ENCODE measurements at places on chromosomes 3 and 15.
A peak's percentile ranks its signal among the peaks of the same experiment; 100 is the strongest.

- DNase-seq, result no peak
Measured at GRCh38 chr3:113245761-113246161, 34.4 kb downstream of the BOC start.

DNA sequence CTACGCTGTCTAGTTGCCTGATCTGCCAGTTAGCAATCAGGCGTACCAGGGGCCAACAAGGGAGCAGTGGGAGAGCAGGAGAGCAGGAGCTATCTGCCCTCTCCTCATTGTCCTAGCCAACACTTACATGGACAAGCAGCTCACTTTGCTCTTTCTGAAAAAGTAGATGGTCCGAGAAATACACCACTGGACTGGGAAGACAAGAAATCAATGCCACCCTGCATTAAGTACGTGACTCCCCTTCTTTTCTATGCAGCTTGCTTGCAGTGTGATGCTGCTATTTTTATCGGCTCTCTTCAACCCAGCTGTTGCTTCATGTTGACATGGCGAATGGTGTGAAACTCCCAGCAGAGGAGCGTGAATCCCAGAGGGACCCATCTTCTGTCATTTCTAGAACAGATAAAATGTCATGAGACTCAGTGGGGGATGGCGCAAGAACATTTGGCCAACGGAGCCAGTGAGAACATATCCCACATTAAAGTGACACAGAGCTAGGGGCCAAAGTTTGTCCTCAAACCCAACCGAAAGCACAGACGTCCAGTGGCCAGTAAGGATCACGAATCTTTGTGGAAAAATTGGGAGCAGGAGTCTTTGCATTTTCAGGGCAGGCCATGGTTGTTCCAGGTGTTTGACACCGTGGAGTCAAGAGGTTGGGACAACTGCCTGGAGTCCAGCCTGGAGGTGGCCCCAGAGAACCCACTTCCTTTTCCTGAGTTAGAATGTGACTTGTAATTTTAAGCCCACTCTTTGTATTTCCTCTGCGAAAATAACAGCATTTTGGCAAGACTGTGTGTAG lies 53.7 kb upstream of the MEF2A start:
- no peak for DNase-seq

GRCh38 chr3:177190756-177191681 lies 6.3 kb downstream of the TBL1XR1 start:
- DNase-seq, result no peak

GRCh38 chr3:171829841-171830517 lies 13.2 kb upstream of the TMEM212 start:
- peak; percentile 81 for DNase-seq

DNA sequence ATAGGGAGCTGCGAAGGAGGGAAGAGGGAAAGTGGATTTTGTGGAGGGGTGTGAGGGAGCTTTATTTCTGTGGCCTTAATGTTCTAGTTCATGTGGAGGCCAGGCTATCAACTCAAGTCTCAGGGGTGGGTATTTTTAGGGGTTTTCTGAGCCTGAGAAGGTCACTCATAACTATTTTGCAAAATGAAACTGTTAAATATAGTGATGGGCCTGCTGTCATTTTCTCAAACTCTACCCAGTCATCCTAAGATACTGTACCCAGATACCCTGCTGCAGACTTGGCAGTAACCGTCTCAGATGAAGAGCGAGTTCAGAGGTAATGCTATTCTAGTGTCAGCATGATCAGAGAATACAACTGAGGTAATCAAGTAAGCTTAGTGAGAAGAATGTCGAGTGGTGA lies 545.0 kb upstream of the TBL1XR1 start:
- DNase-seq, result no peak

- DNase-seq, result no peak
Measured at GRCh38 chr15:71191296-71191695, 76.0 kb downstream of the THSD4 start.

- DNase-seq, result no peak
Measured at GRCh38 chr3:14725564-14726440, 50.9 kb downstream of the C3orf20 start.

DNA sequence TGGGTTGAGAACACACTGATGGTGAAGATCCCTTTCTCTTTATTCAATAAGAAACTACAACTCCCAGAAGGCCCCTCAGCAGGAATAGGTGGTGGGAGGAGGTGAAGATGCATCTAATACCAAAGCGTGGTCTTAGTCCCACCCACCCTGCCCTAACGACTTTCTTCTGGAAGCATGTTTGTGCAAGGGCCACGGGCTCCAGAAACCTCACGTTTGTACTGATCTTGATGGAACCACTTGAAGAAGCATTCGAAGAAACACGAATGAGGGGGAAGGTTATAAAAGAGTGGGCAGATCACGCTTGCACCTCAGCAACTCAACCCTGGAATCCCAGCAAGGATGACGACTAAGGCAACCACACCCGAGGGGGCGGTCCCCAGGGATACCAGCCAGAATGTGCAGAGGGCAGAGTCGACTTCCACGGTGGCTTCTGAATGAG lies 10.6 kb upstream of the SLC25A36 start:
- DNase-seq, result no peak

DNA sequence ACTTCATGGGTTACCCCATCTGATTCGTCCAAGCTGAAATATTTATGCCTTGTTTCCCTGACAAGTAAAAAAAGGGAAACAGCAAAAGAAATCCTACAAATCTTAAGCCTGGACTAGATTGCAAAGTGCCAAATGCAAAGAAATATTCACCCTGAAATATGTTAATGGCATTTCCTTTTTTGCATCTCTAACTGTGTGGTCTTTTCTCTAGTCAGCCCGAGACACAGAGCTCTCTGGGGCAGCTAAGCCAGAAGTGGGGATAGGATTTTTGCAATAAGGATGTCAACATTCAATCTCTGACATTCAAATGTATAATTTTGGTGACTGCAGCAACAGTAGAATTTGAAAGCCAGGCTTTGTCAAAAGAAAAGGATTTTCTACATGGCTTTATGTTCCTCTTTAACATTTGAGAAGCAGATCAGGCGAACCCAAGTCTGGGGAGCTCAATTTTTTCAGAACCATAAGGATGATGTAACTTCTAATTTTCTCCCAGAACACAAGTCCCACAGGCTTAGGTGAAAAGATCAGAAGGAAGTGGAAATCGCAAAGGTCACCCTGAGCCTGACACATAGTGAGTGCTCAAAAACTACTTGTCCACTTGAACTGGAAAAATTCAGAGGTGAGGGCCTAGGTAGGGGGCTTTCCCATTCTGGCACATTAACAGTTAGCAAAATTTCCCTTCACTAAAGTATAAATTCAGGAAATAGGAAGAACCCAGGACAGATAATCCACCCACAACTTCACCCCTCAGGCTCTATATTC lies 28.2 kb upstream of the KCNMB3 start:
- no peak for DNase-seq

GRCh38 chr15:101180620-101181307 lies 71.1 kb downstream of the CHSY1 start:
- no peak for DNase-seq

- no peak for DNase-seq
Measured at GRCh38 chr3:169404520-169404890, 259.0 kb downstream of the MECOM start.

GRCh38 chr3:142723968-142724681 lies at the start of gene TRPC1:
TRPC1 (plus strand) TSS chr3:142724034; CDS start chr3:142724560, 526 bp downstream.
- DNase-seq, result peak; percentile 86

GRCh38 chr15:89998141-89998661 lies 2.9 kb upstream of the ZNF710 start:
- DNase-seq, result peak; percentile 33

DNA sequence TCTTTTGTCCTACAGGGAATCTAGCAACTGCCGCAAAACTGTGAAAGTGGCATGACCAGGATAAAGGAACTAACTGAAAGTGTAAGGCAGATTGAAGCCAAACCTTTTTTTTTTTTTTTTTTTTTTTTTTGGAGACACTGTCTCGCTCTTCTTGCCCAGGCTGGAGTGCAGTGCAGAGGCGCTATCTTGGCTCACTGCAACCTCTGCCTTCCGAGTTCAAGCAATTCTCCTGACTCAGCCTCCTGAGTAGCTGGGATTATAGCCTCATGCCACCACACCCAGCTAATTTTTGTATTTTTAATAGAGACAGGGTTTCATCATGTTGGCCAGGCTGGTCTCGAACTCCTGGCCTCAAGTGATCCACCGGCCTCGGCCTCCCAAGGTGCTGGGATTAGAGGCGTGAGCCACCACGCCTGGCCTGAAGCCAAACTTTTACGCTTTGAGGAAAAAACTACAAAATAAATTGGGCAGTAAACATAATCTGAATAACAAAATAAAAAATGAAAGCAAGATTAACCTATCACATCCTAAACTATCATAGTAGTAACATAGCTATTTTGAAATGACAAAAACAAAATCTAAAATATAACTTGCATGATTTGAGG lies 9.7 kb downstream of the SLTM start:
- no peak for DNase-seq

DNA sequence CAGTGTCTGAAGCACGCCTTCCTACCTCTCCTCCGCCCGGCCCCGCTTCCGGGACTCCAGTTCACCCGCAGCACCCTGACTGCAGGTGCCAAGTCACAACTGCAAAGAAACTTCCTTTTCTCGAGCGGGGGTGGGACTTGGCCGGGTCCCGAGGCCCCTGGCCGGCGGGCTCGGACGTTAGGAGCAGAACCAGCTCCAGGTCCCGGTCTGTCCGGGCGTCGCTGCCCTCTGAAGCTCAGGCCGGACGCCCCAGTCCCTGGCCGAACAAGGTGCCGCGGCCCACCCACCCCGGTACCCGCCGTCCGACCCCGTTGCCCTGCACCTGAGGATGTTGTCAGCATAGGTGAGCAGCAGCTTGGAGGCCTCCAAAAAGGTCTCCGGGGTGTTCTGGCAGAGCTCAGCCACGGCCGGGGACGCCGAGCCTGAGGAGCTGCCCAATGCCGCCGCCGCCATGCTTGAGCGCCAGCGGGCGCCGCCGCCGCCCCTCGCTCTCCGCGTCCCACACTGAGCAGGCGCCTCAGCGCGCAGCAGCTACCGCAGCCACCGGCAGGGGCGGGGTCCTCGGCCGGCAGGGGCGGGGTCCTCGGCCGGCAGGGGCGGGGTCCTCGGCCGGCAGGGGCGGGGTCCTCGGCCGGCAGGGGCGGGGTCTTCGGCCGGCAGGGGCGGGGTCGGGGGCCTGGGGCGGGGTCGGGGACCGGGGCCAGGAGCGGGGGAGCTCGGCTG lies at the start of gene NGLY1:
Gene NGLY1 (minus strand): TSS at position 506 of the 723 bp plus-strand sequence. CDS start 53 bp downstream, at position 453.
- DNase-seq, result peak; percentile 76

DNA sequence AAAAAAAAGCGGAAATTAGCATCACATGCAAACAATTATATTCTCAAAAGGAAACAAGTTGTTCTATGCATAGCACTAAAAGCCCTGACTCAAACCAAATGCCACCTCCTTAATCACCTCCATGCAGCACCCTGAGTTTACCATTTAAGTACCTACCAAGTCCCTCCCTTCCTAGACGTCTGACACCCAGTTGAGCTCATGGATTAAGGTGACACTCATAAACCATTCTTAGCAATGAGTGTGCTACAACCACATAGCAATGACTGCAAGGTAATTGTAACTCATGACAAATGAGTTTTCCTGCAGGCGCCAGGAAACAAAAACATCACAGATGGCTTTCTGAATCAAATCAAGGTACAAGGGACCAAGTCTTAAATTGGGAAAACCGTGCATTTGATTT lies 32.0 kb downstream of the WWTR1 start:
- DNase-seq, result no peak

DNA sequence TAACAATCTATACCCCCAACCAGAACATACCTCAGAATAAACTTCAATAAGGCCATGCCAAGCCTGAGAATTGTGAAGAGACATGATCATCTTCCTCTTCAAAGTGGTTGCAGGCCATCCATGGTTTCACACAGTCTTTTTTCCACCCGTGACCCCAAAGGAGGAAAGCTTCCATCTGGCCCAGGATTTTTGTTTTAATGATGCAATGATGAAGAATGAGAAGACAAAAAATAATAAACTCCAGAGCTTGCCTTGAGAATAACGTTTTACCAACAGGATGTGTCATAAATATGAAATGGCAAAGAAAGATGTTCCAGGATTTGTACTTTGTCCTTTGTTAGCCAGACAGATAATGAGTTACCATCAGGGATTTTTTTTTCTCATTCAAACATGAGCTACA lies 201.9 kb downstream of the WNT5A start:
- no peak for DNase-seq
